ENCODE measurements at places on chromosomes 3 and 15.

DNA sequence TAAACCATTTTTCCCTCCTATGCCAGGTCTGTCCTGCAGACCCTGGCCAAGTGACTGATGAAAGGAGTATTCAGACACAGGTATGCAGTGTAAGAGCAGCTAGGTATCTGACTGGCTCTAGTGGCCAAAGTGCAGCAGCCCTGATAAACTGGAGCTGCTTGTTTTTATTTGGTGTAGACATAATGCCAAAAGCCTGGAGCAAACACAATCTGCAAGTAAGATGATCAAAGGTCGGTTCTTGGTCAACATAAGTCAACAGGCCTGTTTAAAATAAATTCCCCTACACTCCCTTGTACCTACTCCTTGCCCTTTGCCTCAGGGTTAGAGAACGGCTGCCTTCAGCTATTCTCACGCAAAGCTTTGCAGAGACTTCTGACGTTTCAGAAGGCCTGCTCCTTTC is 1003.1 kb downstream of the ZPLD1 start:
- DNase-seq = no peak

DNA sequence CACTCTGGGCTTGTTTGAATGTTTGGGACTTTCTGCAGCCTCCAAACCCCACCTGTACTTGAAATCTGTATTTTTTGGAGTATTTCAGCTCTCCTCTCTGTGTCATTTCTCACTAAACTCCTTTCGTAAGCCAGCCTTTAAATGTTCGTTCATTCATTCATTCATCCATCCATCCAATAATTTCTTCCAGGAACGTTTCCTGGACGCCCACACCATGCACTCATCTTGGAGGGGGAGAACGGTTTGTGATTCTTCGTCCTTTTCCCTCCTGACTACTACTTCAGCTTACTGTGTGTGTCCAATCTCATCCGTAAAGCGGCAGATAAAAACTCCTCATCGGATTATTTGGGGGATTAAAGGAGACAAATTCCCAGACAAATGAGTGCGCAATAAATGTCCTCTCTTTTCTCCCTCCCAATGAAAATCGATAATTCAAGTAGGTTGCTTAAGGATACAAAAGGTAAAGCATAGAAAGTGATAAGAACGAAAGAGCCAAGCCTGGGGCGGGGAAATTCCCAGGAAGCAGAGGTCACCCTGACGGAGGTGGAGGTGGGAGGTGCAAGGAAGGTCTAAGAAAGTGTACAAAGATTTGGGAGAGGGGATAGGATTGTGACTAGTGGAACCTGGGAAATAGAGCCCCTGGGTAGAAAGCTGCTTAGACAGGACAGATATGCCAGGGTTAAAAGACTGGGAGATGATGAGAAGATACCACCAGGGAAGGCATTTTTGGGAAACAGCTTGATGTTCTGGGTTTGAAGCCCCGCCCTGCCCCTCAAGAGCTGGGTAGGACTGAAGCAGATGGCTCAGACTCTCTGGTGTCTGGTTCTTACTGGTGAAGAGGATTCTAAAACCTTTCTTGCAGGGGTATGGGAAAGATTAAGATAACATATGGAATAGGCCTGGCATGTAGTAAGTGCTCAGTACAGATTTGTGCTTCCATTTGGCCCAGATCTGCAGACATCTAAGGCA is 896 bp upstream of the KLHL25 start:
- DNase-seq = no peak

DNA sequence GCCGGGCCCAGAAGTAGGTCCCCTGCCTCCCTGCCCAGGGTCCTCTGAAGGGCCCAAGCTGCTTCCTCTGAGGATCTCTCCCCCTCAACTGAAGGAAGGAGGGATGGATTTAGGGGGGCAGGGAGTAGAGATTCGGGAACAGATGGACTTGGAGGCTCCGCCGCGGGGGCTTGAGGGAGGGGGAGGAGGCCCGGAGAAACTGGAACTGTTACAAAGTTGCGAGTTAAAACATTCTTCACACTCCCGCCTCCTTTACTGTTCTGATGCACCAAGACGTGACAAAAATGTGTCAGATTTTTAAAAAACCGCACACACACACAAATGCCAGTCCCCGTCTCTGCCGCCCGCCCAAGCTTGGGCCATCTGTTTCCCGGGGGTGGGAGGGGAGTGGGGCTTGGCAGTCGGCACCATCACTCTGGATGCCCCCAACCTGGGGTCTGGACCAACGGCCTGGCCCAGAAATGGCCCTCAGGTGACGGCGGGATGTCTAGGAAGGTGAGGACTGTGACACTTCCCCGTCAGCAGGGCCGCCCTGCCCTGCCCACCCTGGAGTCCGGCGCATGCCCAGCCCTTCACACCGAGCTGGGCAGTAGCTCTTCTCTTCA is 25.0 kb upstream of the LINGO1 start:
- DNase-seq = no peak

DNA sequence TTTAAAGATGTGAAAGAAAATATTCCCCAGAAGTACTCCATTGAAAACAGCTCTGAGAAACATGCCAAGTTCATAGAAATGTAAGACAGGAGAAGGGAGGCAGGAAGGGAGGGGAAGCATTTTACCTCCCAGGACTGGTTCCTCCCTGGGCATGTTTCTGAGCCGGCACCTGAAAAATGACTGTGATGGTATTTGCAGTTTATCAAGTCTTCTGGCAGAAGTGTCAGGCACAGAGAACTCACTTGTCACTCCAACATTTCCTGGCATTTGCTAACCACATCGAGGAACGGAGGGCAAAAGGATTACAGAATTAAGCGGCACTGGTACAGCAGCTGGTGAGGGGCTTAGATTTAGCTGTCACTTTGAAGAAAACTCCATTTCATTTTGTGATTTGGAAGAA is 1054.0 kb downstream of the TUSC7 start:
- no peak for DNase-seq

DNA sequence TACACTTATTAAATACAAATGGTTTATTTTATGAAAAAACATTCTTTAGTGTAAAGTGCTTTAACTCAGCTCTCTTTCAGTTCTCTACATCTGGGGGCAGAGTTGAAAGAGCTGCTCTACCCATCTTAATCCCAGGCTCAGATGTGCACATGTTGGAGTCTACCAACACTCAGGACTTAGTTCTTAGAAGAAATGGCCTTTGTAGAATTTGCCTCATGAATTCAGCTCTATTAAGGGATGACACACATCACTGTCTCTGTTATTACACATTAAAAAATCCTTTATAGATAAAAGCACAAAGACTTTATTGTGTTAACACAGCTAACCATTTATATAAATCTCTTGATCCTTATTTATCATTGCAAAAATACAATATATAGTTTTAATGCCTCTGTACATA is 31.7 kb upstream of the GSK3B start:
- no peak for DNase-seq

GRCh38 chr15:60392601-60392985 is 5.2 kb downstream of the ANXA2 start:
- no peak for DNase-seq

GRCh38 chr3:170220871-170221270 is 1.4 kb upstream of the PRKCI start:
- no peak for DNase-seq

GRCh38 chr15:64634027-64634426 is 141.4 kb downstream of the RBPMS2 start:
- DNase-seq = no peak

DNA sequence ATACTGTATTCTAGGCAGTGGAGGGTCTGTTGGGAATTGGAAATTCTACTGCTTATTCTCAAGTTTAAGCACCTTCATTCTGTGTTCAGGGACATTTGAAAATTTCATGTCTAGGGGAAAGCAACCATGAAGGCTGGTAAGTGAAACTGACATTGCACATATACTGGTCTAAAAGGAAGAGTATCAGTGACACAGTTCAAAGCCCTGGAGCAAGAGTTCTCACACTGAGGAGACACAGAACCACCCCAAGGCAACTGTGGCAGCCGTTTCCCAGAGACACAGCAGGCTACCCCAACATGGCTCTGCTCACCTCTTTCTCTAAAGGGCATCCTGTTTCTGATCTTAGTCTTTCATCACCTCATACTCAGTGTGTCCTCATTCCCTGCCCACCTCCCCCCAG is 67.5 kb downstream of the KCNMB2 start:
- no peak for DNase-seq

DNA sequence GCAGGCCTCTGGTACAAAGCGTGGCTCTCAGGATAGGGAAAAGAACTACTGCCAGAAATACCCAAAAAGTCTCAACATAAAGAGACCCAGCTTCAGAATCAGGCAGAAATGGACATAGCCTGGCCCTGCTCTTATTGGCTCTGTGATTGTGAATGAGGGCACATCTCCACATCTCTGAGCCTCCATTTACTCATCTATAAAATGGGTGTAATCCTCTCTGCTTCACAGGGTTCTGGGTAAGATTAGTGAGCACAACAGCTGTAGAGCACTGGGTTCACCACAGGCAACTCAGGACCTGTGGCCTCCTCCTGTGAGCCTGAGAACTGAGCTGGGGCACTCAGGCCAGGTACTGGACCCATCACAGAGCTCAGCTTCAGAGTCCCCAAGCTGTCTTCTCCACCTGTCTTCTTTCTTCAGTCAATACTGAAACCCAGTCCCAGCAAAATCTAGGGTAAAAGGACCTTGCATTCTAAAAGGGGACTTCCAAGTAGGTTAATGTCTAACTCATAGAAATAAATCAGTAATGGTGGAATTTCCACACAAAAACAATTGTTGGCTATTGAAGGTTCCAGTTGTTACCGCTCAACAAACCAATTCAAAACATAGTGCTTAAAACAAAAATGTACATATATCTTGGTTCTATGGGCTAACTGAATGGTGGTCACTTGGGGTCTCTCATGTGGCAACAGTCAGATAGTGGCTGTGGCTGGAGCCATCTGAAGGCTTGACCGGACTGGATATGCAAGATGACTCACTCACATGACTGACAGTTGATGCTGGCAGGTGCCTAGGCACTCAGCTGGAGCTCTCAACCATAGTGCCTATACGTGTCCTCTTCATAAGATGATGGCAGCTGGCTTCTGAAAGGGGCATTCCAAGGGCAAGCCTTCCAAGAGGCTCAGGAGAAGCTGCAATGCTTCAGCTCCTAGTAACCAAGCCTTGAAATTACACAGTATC is 47.3 kb downstream of the TRIM42 start:
- no peak for DNase-seq

DNA sequence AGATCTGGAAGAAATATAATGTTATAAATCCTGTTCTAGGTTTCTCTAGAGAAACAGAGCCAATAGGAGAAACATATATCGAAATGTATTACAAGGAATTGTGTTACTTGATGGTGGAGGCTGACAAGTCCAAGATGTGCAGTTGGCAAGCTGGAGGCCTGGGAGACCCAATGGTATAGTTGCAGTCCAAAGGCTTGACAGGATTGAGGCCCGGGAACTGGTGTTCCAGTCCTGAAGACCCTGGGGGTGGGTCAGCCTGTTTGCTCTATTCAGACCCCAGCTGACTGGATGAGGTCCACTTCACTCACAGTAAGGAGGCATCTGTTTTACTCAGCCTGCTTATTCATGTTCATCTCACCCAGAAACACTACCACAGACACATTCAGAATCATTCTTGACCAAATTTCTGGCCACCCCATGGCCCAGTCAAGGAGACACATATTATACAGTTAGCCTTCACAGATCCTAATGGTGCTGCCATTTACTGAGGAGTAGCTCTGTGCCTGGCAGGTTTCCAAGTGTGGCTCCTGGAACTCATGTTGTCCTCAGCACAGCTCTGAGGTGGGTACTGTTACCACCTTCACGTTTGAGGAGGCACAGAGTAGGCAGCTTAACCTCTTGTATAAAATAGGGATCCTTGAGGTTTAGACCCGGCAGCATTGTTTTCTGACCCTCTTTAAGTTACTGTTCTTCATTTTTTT is 3.7 kb downstream of the TRAK1 start:
- no peak for DNase-seq

- DNase-seq = no peak
Observed at GRCh38 chr3:43055393-43055792, 50.5 kb downstream of the POMGNT2 start.

All from activated T-helper 1 cell treated with anti-CD3 and anti-CD28 coated beads, Interleukin-2, amount 50 U/mL, for 16 hours (primary cell).